Muscle of leg (tissue), 16 donors: ENCODE measurements at places on chromosomes 6 and 20. TPM values are rescaled to one million over a fixed set of nuclear protein-coding genes. Genes with fewer than 3 reads are reported as not detected.

Gene XKR7
- 0.04 TPM for total RNA-seq

- no peak for DNase-seq
- peaks cover 33% of the 10 kb centered on the region for H3K36me3 ChIP-seq
- H3K27me3 ChIP-seq = no peaks in the 10 kb centered on the region
- peaks cover 11% of the 10 kb centered on the region for H3K4me1 ChIP-seq
Observed at GRCh38 chr20:47327711-47328110, 28.8 kb downstream of the ZMYND8 start.

- H3K4me1 ChIP-seq = peaks cover 2% of the 10 kb centered on the region
- H3K36me3 ChIP-seq = no peaks in the 10 kb centered on the region
- DNase-seq = no peak
- H3K27ac ChIP-seq = no peak overlapping the region
- H3K27me3 ChIP-seq = peaks cover 25% of the 10 kb centered on the region
Observed at GRCh38 chr20:63052571-63053431, 46.0 kb upstream of the BHLHE23 start.

Gene OR5V1
- not detected for total RNA-seq

DNA sequence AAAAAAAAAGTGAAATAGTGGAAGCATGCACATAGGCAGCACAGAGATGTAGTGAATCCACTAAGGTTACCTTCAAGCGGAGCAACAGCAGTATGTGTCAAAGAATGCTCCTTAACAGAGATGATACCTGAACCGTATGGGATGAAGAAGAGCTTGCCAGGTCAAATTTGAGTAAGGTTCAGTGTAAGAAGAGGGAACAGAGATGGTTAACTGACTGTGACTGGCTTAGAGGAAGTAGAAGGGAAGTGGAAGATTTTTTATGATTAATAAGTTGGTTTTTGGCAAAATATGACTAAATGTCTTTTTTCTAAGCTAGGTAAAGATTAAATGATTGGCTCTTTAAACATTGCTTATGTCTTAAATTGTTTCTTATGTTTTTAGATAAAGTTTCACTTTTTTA lies 52.6 kb upstream of the C20orf144 start:
- H3K4me1 ChIP-seq = peaks cover 3% of the 10 kb centered on the region
- no peaks in the 10 kb centered on the region for H3K27me3 ChIP-seq
- no peak for DNase-seq
- no peak overlapping the region for H3K27ac ChIP-seq

Gene ZC3H12D
- 0.27 TPM for total RNA-seq

Gene EMILIN3
- 46.1 TPM for total RNA-seq

- H3K4me1 ChIP-seq = no peaks in the 10 kb centered on the region
- peak; percentile 37 for DNase-seq
- H3K27ac ChIP-seq = no peak overlapping the region
- H3K4me3 ChIP-seq = no peak overlapping the region
- H3K27me3 ChIP-seq = peaks cover 15% of the 10 kb centered on the region
Observed at GRCh38 chr20:61588411-61589385, 336.6 kb downstream of the CDH4 start.

- no peaks in the 10 kb centered on the region for H3K27me3 ChIP-seq
- no peak overlapping the region for H3K4me3 ChIP-seq
- no peak overlapping the region for H3K27ac ChIP-seq
Observed at GRCh38 chr20:4972506-4973251, 28.6 kb downstream of the SLC23A2 start.

GRCh38 chr20:48722002-48722731 lies 105.6 kb downstream of the PREX1 start:
- peaks cover 57% of the 10 kb centered on the region for H3K4me1 ChIP-seq
- DNase-seq = peak; percentile 46

- H3K4me1 ChIP-seq = peaks cover 22% of the 10 kb centered on the region
- H3K36me3 ChIP-seq = no peaks in the 10 kb centered on the region
- H3K27ac ChIP-seq = no peak overlapping the region
- DNase-seq = no peak
Observed at GRCh38 chr6:154476494-154476893, 34.0 kb downstream of the CNKSR3 start.

DNA sequence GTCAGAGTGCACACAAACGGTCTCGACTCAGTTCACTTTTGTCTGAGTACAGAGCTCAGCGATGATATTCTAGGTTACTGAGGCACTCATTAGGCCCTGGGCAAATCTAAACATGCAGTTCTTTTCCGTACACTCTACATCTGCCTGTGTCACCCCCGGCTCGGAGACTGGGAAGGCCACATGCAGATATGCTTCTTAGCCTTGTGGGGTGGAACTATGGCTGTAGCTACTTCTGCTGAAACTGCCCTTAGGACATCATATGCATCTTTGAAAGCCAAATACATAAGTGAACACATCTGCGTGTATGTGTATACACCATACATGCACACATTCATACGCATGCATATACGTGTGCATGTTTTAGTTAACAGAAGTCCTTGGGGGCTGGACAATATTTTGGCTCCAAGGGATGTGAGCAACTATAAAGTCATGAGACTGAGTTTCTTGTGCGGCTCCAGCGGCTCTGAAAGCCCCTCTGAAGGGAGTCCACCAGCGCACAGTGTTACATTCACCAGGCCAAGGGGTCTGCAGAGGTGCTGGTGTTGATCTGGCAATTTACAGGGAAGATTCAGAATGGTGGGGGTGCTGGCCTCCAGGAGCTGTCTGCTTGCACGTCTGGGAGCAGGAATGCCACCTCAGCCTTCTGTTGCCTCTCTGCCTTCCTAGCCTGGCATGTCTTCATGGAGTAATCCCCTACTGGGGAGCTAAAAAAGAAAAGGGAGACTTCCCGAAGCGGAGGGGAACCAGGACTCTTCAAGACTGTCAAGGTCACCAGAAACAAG lies 31.6 kb downstream of the PSMG4 start:
- H3K4me1 ChIP-seq = peaks cover 14% of the 10 kb centered on the region
- H3K36me3 ChIP-seq = no peaks in the 10 kb centered on the region
- peaks cover 9% of the 10 kb centered on the region for H3K27me3 ChIP-seq

Gene GRM1
- 0.09 TPM for total RNA-seq

- H3K27me3 ChIP-seq = no peaks in the 10 kb centered on the region
- no peaks in the 10 kb centered on the region for H3K36me3 ChIP-seq
- no peaks in the 10 kb centered on the region for H3K4me1 ChIP-seq
- H3K27ac ChIP-seq = no peak overlapping the region
- DNase-seq = no peak
Observed at GRCh38 chr6:25875563-25875905, 1.5 kb upstream of the SLC17A3 start.

DNA sequence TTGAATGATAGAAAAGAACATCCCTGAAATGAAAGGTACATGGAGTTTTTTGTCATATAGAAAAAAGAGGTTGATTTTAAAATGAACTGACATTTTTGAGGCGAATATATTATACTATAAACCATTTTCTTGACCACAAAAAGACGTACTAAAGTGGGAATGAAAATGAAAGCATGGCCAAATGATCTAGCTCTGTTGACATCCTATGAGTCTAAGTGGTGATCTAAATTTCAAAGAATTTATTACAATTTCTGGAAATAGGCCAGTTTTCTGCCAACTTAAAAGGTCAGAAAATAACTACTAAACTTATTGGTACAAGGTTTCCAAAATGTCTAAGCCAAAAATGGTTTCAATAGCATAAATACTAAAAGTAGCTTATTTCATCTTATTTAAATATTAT lies 536.8 kb downstream of the EYS start:
- no peaks in the 10 kb centered on the region for H3K36me3 ChIP-seq
- no peak overlapping the region for H3K4me3 ChIP-seq
- H3K27ac ChIP-seq = no peak overlapping the region
- no peak for DNase-seq

DNA sequence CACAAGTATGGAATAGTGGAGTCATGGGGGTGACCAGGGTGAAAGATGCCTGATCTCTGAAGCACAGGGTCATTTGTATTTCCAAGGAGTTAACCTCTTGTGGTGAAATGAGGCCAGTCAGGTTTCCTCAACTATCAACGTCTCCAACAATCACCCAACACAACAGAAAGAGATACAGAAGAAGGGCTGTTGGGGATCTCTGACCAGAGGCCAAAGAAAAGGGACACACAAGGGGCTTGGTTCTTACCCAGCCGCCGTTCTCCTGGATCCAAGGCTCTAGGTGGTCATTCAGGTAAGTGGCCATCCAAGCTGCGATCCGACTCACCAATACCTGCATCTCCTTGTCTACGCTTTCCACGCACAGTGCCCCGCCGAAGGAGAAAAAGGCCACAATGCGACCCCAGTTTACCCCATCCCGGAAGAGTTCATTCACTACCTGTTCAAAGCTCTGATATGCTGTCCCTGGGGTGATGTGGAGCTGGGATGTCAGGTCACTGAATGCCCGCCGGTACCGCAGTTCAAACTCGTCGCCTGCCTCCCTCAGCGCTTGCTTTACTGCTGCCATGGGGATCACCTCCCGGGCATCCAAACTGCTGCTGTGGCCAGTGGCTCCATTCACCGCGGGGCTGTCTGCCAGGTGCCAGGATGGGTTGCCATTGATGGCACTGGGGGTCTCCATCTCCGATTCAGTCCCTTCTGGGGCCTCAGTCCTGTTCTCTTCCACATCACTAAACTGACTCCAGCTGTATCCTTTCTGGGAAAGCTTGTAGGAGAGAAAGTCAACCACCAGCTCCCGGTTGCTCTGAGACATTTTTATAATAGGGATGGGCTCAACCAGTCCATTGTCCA lies 1.0 kb downstream of the BCL2L1 start:
- peak overlapping the region; percentile 98 for H3K27ac ChIP-seq
- H3K27me3 ChIP-seq = no peaks in the 10 kb centered on the region
- H3K36me3 ChIP-seq = peaks cover 28% of the 10 kb centered on the region
- DNase-seq = no peak

DNA sequence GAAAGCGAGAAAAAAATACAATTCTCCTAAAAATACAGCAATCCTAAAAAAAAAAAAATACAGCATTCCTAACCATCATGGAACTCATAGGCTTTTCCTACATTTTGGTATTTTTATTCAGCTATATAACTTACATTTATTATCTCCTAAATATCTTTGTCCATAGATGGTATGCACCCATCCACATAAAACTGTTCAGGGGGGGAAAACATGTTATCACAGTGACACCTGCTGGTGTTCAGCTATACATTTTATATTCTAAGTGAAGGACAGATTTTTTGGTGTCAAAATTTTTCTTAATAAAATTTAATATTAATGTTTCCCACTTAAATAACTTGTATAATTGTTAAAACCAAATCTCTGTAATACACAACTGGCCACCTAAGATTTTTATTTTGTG lies 58.0 kb downstream of the BLOC1S5 start:
- H3K4me1 ChIP-seq = peaks cover 3% of the 10 kb centered on the region
- H3K27ac ChIP-seq = no peak overlapping the region
- no peak overlapping the region for H3K4me3 ChIP-seq
- peaks cover 2% of the 10 kb centered on the region for H3K36me3 ChIP-seq
- DNase-seq = peak; percentile 49

Gene KCNQ2
- 2.9 TPM for total RNA-seq

Gene GPLD1
- 2.7 TPM for total RNA-seq

Gene HLA-DOB
- 0.09 TPM for total RNA-seq

Gene RAET1L
- total RNA-seq = not detected

Gene SYTL3
- 7.8 TPM for total RNA-seq

Gene OR2H2
- total RNA-seq = not detected

GRCh38 chr6:170248111-170248805 lies 42.6 kb downstream of the DLL1 start:
- no peak overlapping the region for H3K4me3 ChIP-seq
- peak overlapping the region; percentile 20 for H3K27ac ChIP-seq
- peak; percentile 43 for DNase-seq
- H3K4me1 ChIP-seq = peaks cover 58% of the 10 kb centered on the region
- H3K27me3 ChIP-seq = peaks cover 24% of the 10 kb centered on the region

Gene POM121L2
- total RNA-seq = not detected

GRCh38 chr6:116973976-116974375 lies 96.9 kb downstream of the RFX6 start:
- peak; percentile 94 for DNase-seq
- no peaks in the 10 kb centered on the region for H3K36me3 ChIP-seq
- H3K27ac ChIP-seq = peak overlapping the region; percentile 53
- H3K4me1 ChIP-seq = peaks cover 14% of the 10 kb centered on the region
- no peaks in the 10 kb centered on the region for H3K27me3 ChIP-seq
- no peak overlapping the region for H3K4me3 ChIP-seq

GRCh38 chr6:4384656-4385055 lies 249.3 kb upstream of the ECI2 start:
- H3K36me3 ChIP-seq = no peaks in the 10 kb centered on the region
- DNase-seq = no peak
- no peaks in the 10 kb centered on the region for H3K27me3 ChIP-seq

- H3K27ac ChIP-seq = no peak overlapping the region
- H3K36me3 ChIP-seq = no peaks in the 10 kb centered on the region
- no peaks in the 10 kb centered on the region for H3K4me1 ChIP-seq
- H3K27me3 ChIP-seq = no peaks in the 10 kb centered on the region
- peak; percentile 1 for DNase-seq
Observed at GRCh38 chr6:153564803-153565202, 433.7 kb upstream of the RGS17 start.

- no peaks in the 10 kb centered on the region for H3K27me3 ChIP-seq
- H3K4me1 ChIP-seq = no peaks in the 10 kb centered on the region
- no peak overlapping the region for H3K27ac ChIP-seq
- H3K36me3 ChIP-seq = no peaks in the 10 kb centered on the region
- H3K4me3 ChIP-seq = no peak overlapping the region
Observed at GRCh38 chr6:14765721-14766390, 480.0 kb upstream of the JARID2 start.

Gene BCAS1
- 2.6 TPM for total RNA-seq

- no peak overlapping the region for H3K4me3 ChIP-seq
- H3K27me3 ChIP-seq = no peaks in the 10 kb centered on the region
- peaks cover 70% of the 10 kb centered on the region for H3K36me3 ChIP-seq
- H3K27ac ChIP-seq = no peak overlapping the region
- no peaks in the 10 kb centered on the region for H3K4me1 ChIP-seq
- no peak for DNase-seq
Observed at GRCh38 chr20:33853507-33853813, 42.3 kb downstream of the CHMP4B start.

Gene FBXO30
- total RNA-seq = 8.7 TPM

- no peak for DNase-seq
- no peaks in the 10 kb centered on the region for H3K4me1 ChIP-seq
- no peak overlapping the region for H3K4me3 ChIP-seq
- no peaks in the 10 kb centered on the region for H3K36me3 ChIP-seq
- no peak overlapping the region for H3K27ac ChIP-seq
- no peaks in the 10 kb centered on the region for H3K27me3 ChIP-seq
Observed at GRCh38 chr6:14722001-14722562, 523.8 kb upstream of the JARID2 start.

DNA sequence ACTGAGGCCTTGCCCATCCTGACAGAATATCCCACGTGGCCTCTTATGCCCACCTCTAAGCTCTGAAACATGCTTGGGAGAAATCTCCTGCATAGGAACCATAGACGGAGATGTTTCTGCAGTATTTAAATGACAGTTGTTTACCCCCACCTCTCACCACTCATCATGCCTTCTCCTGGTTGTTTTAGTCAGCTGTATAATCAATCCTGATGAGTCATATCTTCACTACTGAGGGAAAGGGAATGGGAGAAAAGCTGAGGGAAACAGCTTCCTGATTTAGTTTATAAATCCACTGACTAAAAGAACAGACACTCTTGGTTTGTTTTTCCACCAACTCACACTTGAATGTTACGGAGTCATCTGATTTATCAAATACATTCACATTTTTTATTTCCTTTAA lies 113.2 kb upstream of the TENT5A start:
- H3K4me1 ChIP-seq = no peaks in the 10 kb centered on the region
- no peak for DNase-seq
- no peaks in the 10 kb centered on the region for H3K27me3 ChIP-seq
- no peaks in the 10 kb centered on the region for H3K36me3 ChIP-seq
- H3K4me3 ChIP-seq = no peak overlapping the region
